ENCODE measurements at places on chromosomes 3 and 15. TPM values are rescaled to one million over a fixed set of nuclear protein-coding genes. Genes with fewer than 3 reads are reported as not detected.
A peak's percentile ranks its signal among the peaks of the same experiment; 100 is the strongest.

DNA sequence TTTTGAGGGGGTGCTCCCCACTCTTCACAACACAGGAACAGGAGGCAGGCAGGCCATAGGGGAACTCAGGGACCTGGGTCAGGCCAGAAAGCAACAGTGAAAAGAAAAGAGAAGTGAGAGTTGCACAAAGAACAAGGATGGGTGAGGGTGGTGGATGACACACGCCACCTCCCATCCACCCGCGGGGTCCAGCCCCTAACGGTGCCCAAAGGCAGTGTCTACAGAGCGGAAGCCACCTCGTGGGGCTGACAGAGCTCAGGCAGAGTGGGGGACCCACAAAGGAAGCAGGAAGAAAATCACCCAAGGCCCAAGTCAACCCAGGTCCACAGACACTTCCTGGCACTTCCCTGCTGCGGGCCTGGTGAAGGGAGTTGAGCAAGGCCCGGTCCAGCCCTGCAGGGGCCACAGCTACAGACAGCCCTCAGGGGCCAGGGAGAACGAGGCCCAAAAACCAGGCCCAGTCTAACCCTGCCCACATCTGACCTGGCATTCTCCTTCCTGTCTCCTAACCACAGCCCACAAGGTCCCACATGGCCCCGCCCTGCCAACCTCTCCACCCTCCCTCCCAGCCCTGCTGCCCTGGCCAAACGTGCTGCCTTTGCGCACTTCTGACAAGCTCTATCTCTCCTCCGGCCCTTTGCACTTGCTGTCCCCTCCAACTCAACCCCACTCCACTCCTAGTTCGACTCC, 5.9 kb downstream of the NUP210 start:
- H3K4me1 ChIP-seq, result no peaks in the 10 kb centered on the region
- DNase-seq, result no peak
- no peaks in the 10 kb centered on the region for H3K27me3 ChIP-seq
- H3K36me3 ChIP-seq, result no peaks in the 10 kb centered on the region
- no peak overlapping the region for H3K4me3 ChIP-seq
- no peak overlapping the region for H3K27ac ChIP-seq

The SLC22A13 gene
- 0.63 TPM for total RNA-seq

DNA sequence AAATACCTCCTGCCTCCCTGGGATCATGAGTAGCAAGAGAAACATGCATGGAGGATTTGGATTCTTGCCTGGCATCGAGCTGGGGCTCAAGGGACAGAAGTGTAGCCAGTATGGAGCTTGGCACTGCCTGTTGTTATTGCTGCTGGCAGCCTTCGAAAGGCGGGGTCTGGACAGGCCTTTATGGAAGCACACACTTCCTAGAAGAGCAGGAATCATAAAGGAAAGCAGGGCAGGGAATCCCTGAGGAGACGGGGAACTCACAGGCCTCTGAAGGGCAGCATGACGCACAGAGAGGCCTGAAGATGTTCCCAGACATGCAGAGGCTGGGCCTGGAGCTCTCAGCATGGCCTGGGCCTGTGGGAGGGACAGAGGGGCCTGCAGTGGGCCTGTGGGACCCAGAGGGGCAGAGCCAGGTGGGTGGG, 18.6 kb upstream of the SLC41A3 start:
- no peak overlapping the region for H3K4me3 ChIP-seq
- H3K36me3 ChIP-seq, result no peaks in the 10 kb centered on the region
- H3K4me1 ChIP-seq, result no peaks in the 10 kb centered on the region
- DNase-seq, result no peak

GRCh38 chr3:123143669-123144411, 57.9 kb upstream of the SEC22A start:
- H3K27ac ChIP-seq, result peak overlapping the region; percentile 33
- H3K4me1 ChIP-seq, result no peaks in the 10 kb centered on the region
- no peak overlapping the region for H3K4me3 ChIP-seq
- H3K27me3 ChIP-seq, result no peaks in the 10 kb centered on the region
- DNase-seq, result peak; percentile 4

The RTF1 gene
- total RNA-seq, result 40.8 TPM

GRCh38 chr3:187130346-187131066, 8.8 kb downstream of the RPL39L start:
- no peaks in the 10 kb centered on the region for H3K27me3 ChIP-seq
- DNase-seq, result no peak
- H3K4me3 ChIP-seq, result no peak overlapping the region
- H3K4me1 ChIP-seq, result no peaks in the 10 kb centered on the region
- H3K27ac ChIP-seq, result no peak overlapping the region

GRCh38 chr3:188584162-188584529, 430.2 kb downstream of the LPP start:
- H3K36me3 ChIP-seq, result no peaks in the 10 kb centered on the region
- H3K27ac ChIP-seq, result no peak overlapping the region
- peaks cover 24% of the 10 kb centered on the region for H3K4me1 ChIP-seq
- H3K4me3 ChIP-seq, result no peak overlapping the region
- H3K27me3 ChIP-seq, result no peaks in the 10 kb centered on the region

GRCh38 chr3:46542801-46543201, 23.3 kb downstream of the LRRC2 start:
- no peaks in the 10 kb centered on the region for H3K4me1 ChIP-seq
- DNase-seq, result no peak
- no peak overlapping the region for H3K27ac ChIP-seq
- no peaks in the 10 kb centered on the region for H3K27me3 ChIP-seq
- no peak overlapping the region for H3K4me3 ChIP-seq
- no peaks in the 10 kb centered on the region for H3K36me3 ChIP-seq

DNA sequence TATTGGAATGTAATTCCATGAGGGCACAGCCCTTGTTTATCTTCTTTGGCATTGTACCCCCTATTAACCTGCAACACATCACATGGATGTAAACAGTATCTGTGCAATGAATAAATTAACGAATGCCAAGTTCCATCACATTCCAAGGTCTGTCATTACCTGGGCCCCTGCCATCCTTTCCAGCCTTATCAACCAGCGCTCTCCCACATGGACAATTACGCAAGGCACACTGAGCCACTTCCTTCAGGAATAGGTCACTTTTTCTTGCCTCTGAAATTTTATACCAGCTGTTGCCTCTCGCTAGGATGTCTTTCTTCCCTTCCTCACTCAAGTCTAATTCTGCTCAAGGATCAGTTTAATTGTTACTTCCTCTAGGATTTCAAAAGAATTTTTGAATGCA, 1051.8 kb upstream of the CFAP20DC start:
- no peaks in the 10 kb centered on the region for H3K27me3 ChIP-seq
- no peaks in the 10 kb centered on the region for H3K36me3 ChIP-seq
- no peak overlapping the region for H3K4me3 ChIP-seq
- no peak overlapping the region for H3K27ac ChIP-seq
- H3K4me1 ChIP-seq, result peaks cover 20% of the 10 kb centered on the region

DNA sequence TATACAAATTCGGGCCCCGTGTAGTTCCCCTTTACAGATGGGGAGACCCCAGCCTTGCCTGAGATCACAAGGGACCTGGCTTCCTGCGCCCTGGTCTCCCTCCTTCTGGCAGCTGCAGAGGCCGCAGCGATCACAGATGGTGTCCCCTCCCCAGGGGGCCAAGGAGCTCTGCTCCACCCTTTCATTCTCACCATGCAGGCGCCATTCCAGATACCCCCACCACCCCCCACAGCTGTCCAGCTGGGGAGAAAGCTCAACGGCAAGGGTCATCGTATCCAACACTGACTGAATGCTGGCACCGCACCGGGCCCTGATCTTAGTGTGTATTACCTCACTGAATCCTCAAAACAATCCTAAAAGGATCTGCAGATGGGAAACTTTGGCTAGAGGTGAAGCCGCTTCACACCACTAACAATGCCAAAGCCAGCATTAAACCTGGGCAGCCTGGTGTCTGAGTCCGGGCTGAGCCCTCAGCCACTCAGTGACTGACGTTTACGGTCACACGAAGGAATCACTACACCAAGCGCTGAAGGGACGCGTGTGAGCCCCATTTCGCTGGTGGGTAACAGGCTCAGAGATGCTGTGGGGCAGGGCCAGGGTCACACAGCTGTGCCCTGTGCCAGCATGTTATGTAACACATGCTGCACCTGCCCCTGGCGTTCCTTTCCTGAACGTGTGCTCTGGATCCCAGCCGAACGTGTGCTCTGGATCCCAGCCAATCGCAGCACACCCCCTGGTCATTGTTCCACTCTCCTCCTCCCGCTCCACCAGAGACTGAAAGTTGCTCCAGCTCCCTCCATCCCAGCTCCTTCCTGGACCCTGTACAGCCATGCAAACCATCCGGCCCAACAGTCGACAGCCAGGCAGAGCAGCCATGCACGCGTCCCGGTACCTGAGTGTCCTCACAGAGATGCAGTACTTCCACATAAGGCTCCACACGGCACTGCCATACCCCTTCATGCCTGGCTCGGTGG, 51.8 kb downstream of the IQSEC1 start:
- H3K27me3 ChIP-seq, result no peaks in the 10 kb centered on the region
- no peak overlapping the region for H3K27ac ChIP-seq
- H3K4me1 ChIP-seq, result no peaks in the 10 kb centered on the region
- H3K36me3 ChIP-seq, result no peaks in the 10 kb centered on the region
- DNase-seq, result no peak
- H3K4me3 ChIP-seq, result no peak overlapping the region

DNA sequence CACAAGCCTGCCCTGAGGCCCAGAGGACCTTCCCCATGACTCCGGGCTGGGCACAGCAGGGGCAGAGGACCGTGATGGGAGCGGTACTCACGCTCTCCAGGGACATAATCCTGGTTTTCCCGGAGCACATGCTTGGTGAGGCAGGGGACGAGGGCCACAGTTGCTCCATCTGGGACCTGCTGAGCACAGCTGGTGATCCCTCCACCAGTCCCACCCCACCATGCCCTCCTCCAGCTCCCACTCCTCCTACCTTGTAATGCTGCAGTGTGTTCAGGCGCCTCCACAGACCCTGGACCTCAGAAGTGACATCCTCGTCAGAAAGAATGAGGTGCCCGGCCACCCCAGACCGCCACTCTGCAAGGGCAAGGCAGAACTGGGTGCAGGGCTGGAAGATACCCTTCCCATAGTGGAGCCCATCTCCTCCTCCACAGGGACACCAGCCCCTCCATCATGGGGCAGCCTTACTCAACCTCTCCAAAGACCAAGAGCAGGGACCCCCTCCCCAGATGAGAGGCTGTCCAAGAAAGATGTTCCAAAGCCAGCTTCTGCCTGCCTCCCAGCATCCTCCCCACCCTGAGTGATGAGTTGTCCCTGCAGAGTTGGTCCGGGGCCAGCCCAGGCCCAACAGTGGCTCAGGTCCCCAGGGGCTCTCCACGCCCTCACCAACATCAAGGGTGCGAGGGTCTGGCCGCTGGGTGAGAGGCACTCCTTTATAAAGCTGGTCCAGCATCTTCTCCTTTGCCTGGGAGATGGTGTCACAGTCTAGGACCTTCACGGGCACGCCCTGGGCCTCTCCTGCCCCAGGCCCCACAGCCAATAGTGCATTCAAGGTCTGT, 19.5 kb downstream of the PLXNB1 start:
- H3K36me3 ChIP-seq, result peaks cover 21% of the 10 kb centered on the region
- H3K4me3 ChIP-seq, result no peak overlapping the region
- no peak overlapping the region for H3K27ac ChIP-seq
- DNase-seq, result no peak
- no peaks in the 10 kb centered on the region for H3K27me3 ChIP-seq
- H3K4me1 ChIP-seq, result no peaks in the 10 kb centered on the region

GRCh38 chr3:46059432-46059831, 32.1 kb upstream of the XCR1 start:
- H3K27me3 ChIP-seq, result no peaks in the 10 kb centered on the region
- no peak for DNase-seq
- no peak overlapping the region for H3K27ac ChIP-seq

- no peaks in the 10 kb centered on the region for H3K4me1 ChIP-seq
- DNase-seq, result no peak
- no peak overlapping the region for H3K4me3 ChIP-seq
- H3K27me3 ChIP-seq, result no peaks in the 10 kb centered on the region
Measured at GRCh38 chr3:4547799-4548198, 54.7 kb downstream of the ITPR1 start.

- no peak for DNase-seq
- no peak overlapping the region for H3K27ac ChIP-seq
- no peaks in the 10 kb centered on the region for H3K36me3 ChIP-seq
- no peaks in the 10 kb centered on the region for H3K27me3 ChIP-seq
- H3K4me3 ChIP-seq, result no peak overlapping the region
Measured at GRCh38 chr3:15542614-15543013, 21.1 kb upstream of the COLQ start.

GRCh38 chr15:37907136-37907535, 27.3 kb upstream of the TMCO5A start:
- no peaks in the 10 kb centered on the region for H3K36me3 ChIP-seq
- no peak overlapping the region for H3K27ac ChIP-seq
- H3K4me3 ChIP-seq, result no peak overlapping the region
- DNase-seq, result no peak

- no peak overlapping the region for H3K27ac ChIP-seq
- H3K36me3 ChIP-seq, result no peaks in the 10 kb centered on the region
- H3K4me3 ChIP-seq, result no peak overlapping the region
- H3K4me1 ChIP-seq, result no peaks in the 10 kb centered on the region
- no peak for DNase-seq
Measured at GRCh38 chr3:112739252-112739965, 98.5 kb upstream of the CCDC80 start.

The DYNLT2B gene
- 10.8 TPM for total RNA-seq

The GUCA1C gene
- not detected for total RNA-seq

The PLIN1 gene
- total RNA-seq, result not detected

The TRPM1 gene
- total RNA-seq, result not detected

DNA sequence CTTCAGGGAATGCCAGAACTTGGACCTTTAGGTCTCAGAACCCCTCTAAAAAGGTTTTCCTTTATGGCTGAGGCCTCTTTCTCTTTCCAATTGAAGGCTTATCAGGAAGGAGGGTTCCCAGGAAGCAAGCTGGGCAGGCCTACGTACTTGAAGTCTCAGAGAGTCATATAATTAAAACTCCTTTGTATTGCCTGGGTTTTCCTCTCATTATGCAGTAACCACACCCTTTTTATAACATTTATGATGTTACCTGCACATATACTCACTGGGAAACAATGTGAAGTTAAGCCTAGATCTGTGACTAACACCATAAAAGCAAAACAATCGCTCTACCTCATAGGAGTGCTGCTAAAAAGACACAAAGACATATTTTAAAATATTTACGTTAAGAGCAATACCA, 27.3 kb downstream of the SERP1 start:
- H3K27me3 ChIP-seq, result no peaks in the 10 kb centered on the region
- DNase-seq, result no peak
- peaks cover 3% of the 10 kb centered on the region for H3K4me1 ChIP-seq
- H3K4me3 ChIP-seq, result no peak overlapping the region

The C3orf20 gene
- 0.19 TPM for total RNA-seq

Measured in Caco-2 (cell line).